ENCODE measurements at places on chromosomes 7 and 10.

GRCh38 chr7:40077849-40078248 is 56.6 kb downstream of the MPLKIP start:
- DNase-seq: no peak
- no peak overlapping the region for H3K27ac ChIP-seq
- peaks cover 11% of the 10 kb centered on the region for H3K36me3 ChIP-seq
- no peaks in the 10 kb centered on the region for H3K4me1 ChIP-seq

DNA sequence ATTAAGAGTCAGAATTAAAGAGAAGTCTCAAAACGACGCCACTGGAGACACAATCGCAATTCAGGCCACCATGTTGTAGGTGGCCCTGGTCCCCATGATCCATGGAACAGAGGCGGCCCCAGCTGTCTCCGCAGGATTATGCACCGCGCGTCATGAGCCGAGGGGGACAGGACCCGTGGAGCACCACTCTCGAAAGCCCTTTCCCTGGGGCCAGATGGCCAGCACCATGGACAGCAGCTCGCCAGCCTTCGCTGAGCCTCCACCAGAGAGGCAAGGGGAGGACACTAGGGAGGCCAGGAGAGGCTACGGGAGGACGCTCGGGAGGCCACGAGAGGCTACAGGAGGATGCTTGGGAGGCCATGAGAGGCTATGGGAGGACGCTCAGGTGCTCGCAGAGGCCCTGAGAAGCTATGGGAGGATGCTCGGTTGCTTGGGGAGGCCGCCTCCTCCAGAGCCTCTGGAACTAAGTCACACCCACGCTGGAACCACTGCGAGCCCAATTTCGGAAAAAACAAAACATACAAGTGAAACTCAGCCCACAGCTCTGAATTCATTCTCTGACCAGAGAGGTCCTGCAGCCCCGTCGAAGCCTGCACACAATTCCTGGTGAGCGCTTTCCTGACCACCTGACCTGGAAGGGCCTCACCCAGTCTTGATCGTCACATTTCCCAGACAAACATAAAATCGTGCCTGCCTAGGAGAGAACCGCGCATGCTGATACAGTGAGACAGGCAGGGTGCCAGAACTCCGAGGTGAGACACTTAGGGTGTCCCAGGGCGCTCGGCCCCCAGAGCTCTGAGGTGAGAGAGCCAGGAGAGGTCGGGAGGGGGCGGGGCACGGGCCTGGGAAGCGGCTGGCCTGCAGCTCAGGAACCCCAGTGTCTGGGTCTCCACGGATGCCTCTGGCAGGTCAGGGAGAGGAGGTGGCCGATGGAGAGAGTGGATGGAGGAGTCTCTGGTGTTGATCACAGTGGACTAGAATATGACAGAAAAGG is 224.4 kb downstream of the PTPRN2 start:
- no peaks in the 10 kb centered on the region for H3K27me3 ChIP-seq
- no peak overlapping the region for H3K4me3 ChIP-seq
- H3K27ac ChIP-seq: no peak overlapping the region
- no peaks in the 10 kb centered on the region for H3K36me3 ChIP-seq
- no peaks in the 10 kb centered on the region for H3K4me1 ChIP-seq

- H3K27ac ChIP-seq: no peak overlapping the region
- H3K27me3 ChIP-seq: no peaks in the 10 kb centered on the region
- H3K4me1 ChIP-seq: no peaks in the 10 kb centered on the region
- no peak overlapping the region for H3K4me3 ChIP-seq
- DNase-seq: no peak
Measured at GRCh38 chr7:122166740-122167139, 22.7 kb upstream of the AASS start.

DNA sequence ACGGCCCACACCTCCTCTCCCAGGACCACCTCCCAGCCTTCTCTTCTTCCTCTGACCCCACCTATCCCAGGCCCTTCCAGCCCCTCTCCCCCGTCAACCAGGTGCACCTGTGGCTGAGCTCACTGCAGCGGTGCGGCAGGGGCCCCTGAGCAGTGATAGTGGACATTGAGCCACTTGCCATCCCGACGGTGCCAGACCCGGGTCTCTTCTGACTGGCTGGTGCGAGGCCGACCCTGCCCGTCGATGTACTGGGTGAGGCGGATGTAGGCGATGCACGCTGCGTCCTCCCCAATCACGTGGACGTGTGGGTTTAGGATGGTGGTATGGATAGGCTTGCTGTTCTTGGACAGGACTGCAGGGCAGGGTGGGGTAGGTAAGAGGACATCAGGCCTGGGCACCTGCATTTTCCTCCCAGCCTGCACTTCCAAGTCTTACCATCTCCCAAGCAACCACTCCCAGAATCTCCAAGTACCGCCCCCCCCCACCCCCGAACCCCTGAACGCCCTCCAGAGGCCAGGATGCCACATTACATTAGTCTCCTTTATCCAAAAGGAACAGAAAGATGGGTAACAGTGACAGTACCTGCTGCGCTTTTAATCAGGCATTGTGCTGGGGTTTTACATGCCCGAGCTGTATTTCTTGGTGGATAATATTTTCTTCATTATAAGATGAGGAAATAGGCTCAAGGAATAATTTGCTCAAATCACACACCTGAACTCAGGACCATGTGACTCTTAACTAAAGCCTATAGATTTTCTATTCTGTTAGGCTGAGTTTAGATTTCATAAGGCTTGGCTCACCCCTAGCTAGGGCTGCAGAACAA is 3.7 kb upstream of the NDST2 start:
- H3K36me3 ChIP-seq: peaks cover 32% of the 10 kb centered on the region
- no peak overlapping the region for H3K4me3 ChIP-seq
- no peak overlapping the region for H3K27ac ChIP-seq
- H3K27me3 ChIP-seq: no peaks in the 10 kb centered on the region
- no peak for DNase-seq
- peaks cover 16% of the 10 kb centered on the region for H3K4me1 ChIP-seq

DNA sequence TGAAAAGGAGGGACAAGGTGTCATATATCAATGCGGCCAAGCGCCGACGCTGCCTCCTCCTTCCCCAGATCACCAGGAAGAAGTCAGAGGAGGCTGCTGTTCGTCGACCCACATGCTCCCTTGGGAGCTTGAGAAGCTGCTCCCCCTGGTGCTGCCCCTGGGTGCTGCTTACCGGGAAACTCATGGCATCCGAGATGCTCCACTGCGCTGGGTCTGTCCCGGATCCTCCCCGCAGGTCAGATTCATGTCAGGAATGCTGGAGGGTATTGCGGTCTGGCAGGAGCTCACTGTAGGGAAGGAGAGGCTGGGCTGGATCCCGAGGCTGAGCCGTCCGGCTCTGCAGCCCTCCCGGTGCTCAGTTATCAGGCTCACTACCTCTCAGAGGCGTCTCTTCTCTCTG is 123.7 kb upstream of the FAM20C start:
- H3K27me3 ChIP-seq: no peaks in the 10 kb centered on the region
- no peaks in the 10 kb centered on the region for H3K4me1 ChIP-seq
- no peak overlapping the region for H3K27ac ChIP-seq
- no peak for DNase-seq
- no peak overlapping the region for H3K4me3 ChIP-seq

- peaks cover 9% of the 10 kb centered on the region for H3K4me1 ChIP-seq
- peak; percentile 74 for DNase-seq
- peak overlapping the region; percentile 50 for H3K4me3 ChIP-seq
- H3K36me3 ChIP-seq: peaks cover 11% of the 10 kb centered on the region
- peaks cover 64% of the 10 kb centered on the region for H3K27me3 ChIP-seq
- H3K27ac ChIP-seq: peak overlapping the region; percentile 77
Measured at GRCh38 chr7:8442814-8443304, 9.4 kb downstream of the NXPH1 start.

GRCh38 chr7:140889645-140890044 is 35.1 kb downstream of the BRAF start:
- no peaks in the 10 kb centered on the region for H3K27me3 ChIP-seq
- peaks cover 4% of the 10 kb centered on the region for H3K36me3 ChIP-seq
- no peak for DNase-seq
- H3K27ac ChIP-seq: no peak overlapping the region

DNA sequence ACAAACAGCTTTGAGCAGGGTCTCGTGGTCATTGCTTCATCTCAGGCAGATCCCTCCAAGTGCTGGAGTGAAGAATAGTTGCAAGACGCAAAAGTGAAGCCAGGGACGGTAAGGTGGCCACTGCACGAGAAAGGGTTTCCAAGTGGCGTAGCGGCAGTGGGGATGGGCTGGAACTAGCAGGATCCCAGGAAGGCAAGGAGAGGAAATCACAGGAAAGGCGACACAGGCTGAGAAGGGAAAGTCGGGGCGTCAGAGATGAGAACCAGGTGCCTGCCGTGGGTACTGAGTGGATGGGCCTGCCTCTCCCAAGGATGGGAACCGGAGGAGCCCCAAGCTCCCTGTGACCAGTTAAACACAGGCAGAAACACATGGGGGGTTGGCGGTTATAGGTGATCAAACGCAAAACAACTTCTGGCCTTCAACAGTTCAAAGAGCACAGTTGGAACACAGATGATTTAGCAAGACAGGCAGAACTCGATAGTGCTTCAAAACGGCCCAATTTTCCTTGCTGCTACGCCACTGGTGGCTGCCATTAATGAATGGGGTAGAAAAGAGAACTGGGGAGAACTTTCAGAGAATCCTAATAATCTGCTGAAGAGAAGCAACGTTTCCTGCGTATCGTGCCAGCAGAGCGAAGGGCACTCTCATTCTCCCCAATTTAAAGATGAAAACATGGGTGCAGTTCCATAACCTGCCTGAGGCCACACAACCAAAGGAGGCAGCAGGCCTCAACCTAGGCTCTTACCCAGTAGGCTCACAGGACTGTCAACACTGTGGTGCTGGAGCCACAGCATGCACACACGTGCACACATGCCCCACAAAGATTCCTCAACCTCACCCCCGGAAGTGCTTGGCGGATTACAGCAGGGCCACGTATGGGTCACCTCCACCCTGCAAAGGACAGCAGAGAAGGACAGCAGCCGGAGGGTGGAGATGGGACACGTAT is 61.9 kb downstream of the MAD1L1 start:
- H3K4me3 ChIP-seq: no peak overlapping the region
- no peak overlapping the region for H3K27ac ChIP-seq
- no peaks in the 10 kb centered on the region for H3K27me3 ChIP-seq
- H3K36me3 ChIP-seq: no peaks in the 10 kb centered on the region

- no peak for DNase-seq
- H3K4me3 ChIP-seq: no peak overlapping the region
- H3K36me3 ChIP-seq: peaks cover 31% of the 10 kb centered on the region
- no peaks in the 10 kb centered on the region for H3K27me3 ChIP-seq
- H3K27ac ChIP-seq: no peak overlapping the region
- peaks cover 27% of the 10 kb centered on the region for H3K4me1 ChIP-seq
Measured at GRCh38 chr7:92698237-92698841, 108.1 kb upstream of the FAM133B start.

- no peak overlapping the region for H3K27ac ChIP-seq
- H3K27me3 ChIP-seq: no peaks in the 10 kb centered on the region
- DNase-seq: no peak
- no peaks in the 10 kb centered on the region for H3K36me3 ChIP-seq
- H3K4me1 ChIP-seq: no peaks in the 10 kb centered on the region
Measured at GRCh38 chr7:81693080-81693479, 76.8 kb downstream of the HGF start.

DNA sequence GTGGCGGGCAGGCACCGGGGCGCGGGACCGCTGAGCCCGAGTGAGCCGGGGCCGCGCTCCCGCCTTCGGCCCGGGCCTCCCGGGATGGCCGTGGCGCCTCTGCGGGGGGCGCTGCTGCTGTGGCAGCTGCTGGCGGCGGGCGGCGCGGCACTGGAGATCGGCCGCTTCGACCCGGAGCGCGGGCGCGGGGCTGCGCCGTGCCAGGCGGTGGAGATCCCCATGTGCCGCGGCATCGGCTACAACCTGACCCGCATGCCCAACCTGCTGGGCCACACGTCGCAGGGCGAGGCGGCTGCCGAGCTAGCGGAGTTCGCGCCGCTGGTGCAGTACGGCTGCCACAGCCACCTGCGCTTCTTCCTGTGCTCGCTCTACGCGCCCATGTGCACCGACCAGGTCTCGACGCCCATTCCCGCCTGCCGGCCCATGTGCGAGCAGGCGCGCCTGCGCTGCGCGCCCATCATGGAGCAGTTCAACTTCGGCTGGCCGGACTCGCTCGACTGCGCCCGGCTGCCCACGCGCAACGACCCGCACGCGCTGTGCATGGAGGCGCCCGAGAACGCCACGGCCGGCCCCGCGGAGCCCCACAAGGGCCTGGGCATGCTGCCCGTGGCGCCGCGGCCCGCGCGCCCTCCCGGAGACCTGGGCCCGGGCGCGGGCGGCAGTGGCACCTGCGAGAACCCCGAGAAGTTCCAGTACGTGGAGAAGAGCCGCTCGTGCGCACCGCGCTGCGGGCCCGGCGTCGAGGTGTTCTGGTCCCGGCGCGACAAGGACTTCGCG is 534 bp downstream of the FZD9 start:
- H3K27me3 ChIP-seq: peaks cover 5% of the 10 kb centered on the region
- no peak overlapping the region for H3K27ac ChIP-seq
- peaks cover 9% of the 10 kb centered on the region for H3K4me1 ChIP-seq
- H3K36me3 ChIP-seq: no peaks in the 10 kb centered on the region

GRCh38 chr10:70943841-70944466 is 55.6 kb upstream of the PCBD1 start:
- H3K27me3 ChIP-seq: no peaks in the 10 kb centered on the region
- H3K4me1 ChIP-seq: no peaks in the 10 kb centered on the region
- H3K36me3 ChIP-seq: no peaks in the 10 kb centered on the region
- no peak overlapping the region for H3K4me3 ChIP-seq
- DNase-seq: no peak

- H3K4me1 ChIP-seq: no peaks in the 10 kb centered on the region
- H3K27me3 ChIP-seq: peaks cover 7% of the 10 kb centered on the region
- H3K27ac ChIP-seq: no peak overlapping the region
- no peak overlapping the region for H3K4me3 ChIP-seq
- H3K36me3 ChIP-seq: no peaks in the 10 kb centered on the region
- DNase-seq: no peak
Measured at GRCh38 chr10:109784236-109784635, 139.1 kb downstream of the XPNPEP1 start.

GRCh38 chr7:17781491-17782215 is 158.6 kb downstream of the SNX13 start:
- no peaks in the 10 kb centered on the region for H3K36me3 ChIP-seq
- no peaks in the 10 kb centered on the region for H3K4me1 ChIP-seq
- no peak overlapping the region for H3K4me3 ChIP-seq
- no peak for DNase-seq
- H3K27me3 ChIP-seq: no peaks in the 10 kb centered on the region

- H3K4me1 ChIP-seq: no peaks in the 10 kb centered on the region
- H3K4me3 ChIP-seq: no peak overlapping the region
- no peaks in the 10 kb centered on the region for H3K36me3 ChIP-seq
- H3K27me3 ChIP-seq: no peaks in the 10 kb centered on the region
Measured at GRCh38 chr7:117555260-117555659, 75.4 kb downstream of the CFTR start.

- DNase-seq: no peak
- H3K27me3 ChIP-seq: peaks cover 32% of the 10 kb centered on the region
- no peaks in the 10 kb centered on the region for H3K36me3 ChIP-seq
- H3K4me1 ChIP-seq: peaks cover 20% of the 10 kb centered on the region
Measured at GRCh38 chr10:13706604-13707003, 119.8 kb downstream of the PRPF18 start.

DNA sequence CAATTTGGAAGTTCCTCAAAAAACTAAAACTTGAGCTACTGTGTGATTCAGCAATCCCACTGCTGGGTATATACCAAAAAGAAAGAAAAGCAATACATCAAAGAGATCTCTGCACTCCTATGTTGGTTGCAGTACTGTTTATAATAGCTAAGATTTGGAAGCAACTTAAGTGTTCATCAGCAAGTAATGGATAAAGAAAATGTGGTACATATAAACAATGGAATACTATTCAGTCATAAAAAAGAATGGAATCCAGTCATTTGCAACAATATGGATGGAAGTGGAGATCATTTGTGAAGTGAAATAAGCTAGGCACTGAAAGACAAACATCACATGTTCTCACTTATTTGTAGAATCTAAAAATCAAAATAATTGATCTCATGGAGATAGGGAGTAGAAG is 16.5 kb upstream of the IMMP2L start:
- H3K27ac ChIP-seq: no peak overlapping the region
- H3K27me3 ChIP-seq: peaks cover 7% of the 10 kb centered on the region
- no peaks in the 10 kb centered on the region for H3K36me3 ChIP-seq

All from activated CD4-positive, alpha-beta T cell treated with anti-CD3 and anti-CD28 coated beads, Interleukin-2, amount 10 ng/mL, durations not matched to agents 7 days and 5 days (primary cell).